ENCODE measurements at places on chromosomes 2 and 18.

- no peak for DNase-seq
These were observed 287.2 kb upstream of the LINC00305 start for GRCh38 chr18:64436111-64436510.

DNA sequence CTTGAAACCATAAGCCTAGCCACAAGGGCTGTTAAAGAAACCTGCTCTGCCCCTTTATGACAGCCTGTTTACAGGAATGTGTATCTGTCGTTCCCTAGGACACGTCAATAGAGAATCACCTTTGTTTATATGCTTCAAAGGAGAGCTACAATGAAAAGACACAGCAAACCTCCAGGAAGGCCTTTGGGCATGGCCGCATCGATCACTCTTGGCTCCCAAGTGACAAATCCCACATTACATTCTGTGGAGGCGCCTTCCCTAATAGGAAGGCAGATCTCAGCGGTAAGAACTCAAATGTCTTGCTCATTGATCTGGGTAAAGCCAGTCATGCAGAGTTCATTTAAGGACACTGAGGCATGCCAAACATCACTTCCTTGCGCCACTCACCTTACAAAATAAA lies 26.5 kb downstream of the KIAA2012 start:
- DNase-seq = no peak

GRCh38 chr2:172409042-172409441 lies 18.3 kb upstream of the ITGA6 start:
- DNase-seq = no peak

GRCh38 chr2:56531668-56532420 lies 348.1 kb downstream of the CCDC85A start:
- DNase-seq = no peak

GRCh38 chr2:146850746-146851145 lies 994.1 kb upstream of the ACVR2A start:
- DNase-seq = no peak

- DNase-seq = no peak
These were observed 741.1 kb upstream of the ID2 start for GRCh38 chr2:7940723-7941122.

DNA sequence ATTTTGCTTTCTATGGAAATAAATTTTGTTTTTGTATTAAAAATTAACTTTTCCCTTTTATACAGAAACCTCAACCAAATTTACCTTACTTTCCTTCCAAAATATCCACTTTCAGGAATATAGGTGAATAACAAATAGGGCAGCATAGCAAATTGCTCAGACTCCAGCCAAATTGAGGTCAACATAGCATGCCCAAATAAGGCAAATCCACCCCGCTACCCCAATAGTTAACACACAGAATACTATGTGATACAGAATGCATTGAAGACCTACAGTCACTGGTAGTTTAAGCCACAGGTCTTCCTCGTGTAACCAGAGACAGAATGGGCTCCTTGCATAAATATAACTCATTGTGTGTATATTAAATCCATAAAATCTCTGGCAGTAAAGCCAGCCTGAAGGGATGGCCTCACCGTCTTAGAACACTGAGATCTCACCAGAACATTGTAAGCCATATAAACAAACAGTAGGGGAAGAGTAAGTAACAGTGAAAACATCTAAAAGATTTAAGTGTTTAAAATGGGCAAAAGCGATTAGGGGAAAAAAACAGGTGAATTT lies 72.2 kb downstream of the PMAIP1 start:
- DNase-seq = no peak

DNA sequence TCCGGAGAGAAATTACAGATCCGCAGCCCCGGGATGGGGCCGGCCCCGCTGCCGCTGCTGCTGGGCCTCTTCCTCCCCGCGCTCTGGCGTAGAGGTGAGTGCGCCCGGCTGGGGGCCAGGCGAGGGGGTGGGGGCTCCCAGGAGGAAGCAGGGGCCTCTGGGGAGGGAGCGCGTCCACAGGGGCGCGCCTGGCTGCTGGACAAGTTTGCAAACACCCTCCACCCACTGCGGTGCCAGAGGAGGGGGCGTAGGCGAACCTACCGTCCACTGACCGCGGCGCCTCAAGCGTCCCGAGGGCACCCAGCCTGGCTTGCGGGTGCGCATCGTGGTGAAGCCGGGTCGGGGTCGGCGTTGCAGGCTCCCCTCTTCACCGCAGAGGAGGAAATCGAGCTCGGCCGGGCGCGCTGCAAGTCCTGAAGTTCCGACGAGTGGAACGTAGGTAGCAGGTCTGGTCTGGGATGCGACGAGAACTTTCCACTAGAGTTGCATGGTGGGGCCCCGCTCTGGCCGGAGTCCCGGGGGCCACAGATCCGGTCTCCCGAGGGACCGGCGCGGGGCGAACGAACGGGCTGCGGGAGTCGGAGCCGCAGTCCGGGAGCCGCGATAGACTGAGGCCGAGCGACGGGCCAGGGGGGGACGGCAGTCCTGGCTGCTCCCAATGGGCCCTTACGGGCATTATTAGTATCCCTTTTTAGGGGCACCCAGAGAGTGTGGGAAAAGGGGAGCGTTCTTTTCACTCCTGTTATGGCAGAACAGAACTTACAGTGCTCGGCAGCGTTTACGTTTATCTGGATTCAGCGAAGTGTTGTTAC lies 502 bp downstream of the MERTK start:
- DNase-seq = peak; percentile 19

GRCh38 chr2:54641988-54642387 lies 81.5 kb upstream of the EML6 start:
- no peak for DNase-seq

GRCh38 chr18:41071826-41072225 lies 883.2 kb upstream of the PIK3C3 start:
- no peak for DNase-seq

DNA sequence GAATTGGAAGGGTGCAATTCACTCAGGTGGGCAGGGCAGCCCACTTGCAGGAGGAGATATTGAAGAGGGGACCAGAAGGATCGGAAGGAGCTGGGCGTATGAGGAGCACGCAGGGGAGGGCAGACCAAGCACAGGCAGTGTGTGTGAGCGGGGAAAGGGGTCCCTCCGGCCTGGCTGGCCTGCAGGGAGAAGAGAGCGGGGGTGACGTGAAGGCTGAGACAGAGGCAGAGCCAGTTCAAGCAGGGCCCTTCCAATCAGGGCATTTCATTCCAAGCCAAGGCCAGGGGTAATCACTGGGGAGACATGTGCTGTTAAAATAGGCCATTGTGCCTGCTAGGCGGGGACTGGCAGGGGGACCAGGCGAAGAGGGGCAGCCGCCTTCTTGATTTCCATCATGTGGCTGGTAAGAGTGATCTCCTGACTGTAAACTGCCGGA lies 62.2 kb downstream of the ACKR3 start:
- no peak for DNase-seq

GRCh38 chr2:131542438-131543384 lies 15.0 kb downstream of the CCDC74A start:
- DNase-seq = no peak

DNA sequence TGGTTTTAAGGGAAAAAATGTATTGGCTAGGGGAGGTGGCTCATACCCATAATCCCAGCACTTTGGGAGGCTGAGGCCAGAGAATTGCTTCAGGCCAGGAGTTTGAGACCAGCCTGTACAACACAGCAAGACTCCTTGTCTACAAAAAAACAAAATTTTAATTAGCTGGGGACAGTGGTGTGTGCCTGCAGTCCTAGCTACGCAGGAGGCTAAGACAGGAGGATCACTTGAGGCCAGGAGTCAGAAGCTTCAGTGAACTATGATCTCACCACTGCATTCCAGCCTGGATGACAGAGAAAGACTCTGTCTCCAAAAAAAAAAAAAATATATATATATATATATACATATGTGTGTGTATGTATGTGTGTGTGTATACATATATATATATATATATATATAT lies 18.5 kb downstream of the CCDC88A start:
- no peak for DNase-seq

GRCh38 chr2:3587432-3587831 lies 7.5 kb upstream of the COLEC11 start:
- DNase-seq = no peak

GRCh38 chr18:70246061-70246466 lies 40.6 kb upstream of the RTTN start:
- DNase-seq = no peak

- DNase-seq = no peak
These were observed 350.2 kb upstream of the SALL3 start for GRCh38 chr18:78629426-78629825.

DNA sequence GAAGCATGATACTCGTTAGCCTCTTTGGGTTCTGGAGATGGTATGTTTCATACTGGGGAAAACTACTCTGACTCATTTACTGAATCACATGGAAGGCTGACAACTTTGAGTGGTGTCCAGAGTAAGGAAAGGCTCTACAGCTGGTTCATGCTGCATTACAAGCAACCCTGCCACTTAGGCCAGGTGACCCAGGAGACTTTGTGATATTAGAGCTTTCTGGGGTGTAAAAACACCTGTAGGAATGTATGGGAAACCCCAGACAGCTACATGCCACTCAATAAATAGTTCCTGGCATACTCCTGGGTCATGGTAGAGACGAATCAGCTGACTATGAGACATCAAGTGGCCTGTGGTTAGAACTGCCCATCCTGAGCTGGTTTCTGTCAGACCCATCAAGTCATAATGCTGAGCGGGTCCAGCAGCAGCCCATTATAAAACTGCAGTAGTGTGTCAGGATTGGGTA lies 21.3 kb upstream of the TCF7L1 start:
- no peak for DNase-seq

DNA sequence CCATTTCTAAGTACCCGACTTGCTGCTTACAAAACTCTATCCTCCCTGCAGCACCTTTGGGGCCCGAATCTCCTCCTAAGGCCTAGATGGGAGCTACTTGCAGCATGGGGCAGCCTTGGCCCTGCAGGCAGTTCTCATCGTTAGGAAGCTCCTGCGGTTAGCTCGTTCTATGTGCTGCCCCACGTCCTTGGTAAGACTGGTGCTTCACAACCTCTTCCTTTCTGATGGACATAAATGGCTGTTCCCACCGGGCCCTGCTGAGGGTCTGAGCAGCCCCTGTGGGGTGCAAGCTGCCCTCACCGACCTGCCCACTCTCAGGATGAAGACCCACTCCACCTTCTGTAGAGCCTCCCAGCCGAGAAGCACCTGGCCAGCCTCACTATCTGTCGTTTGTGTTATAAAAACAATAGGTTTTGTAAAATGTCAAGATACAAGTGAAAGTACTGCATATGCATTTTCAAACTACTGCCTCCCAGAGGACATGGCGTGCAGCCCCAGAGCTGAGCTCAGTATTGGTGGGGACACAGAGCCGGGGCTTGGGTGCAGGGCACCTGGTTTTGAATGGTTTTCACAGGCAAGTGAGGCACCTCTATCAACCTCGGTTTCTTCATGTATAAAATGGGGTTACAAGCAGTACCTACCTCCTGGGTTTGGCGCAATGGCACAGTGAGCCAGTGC lies 19.4 kb downstream of the OTOF start:
- DNase-seq = no peak

DNA sequence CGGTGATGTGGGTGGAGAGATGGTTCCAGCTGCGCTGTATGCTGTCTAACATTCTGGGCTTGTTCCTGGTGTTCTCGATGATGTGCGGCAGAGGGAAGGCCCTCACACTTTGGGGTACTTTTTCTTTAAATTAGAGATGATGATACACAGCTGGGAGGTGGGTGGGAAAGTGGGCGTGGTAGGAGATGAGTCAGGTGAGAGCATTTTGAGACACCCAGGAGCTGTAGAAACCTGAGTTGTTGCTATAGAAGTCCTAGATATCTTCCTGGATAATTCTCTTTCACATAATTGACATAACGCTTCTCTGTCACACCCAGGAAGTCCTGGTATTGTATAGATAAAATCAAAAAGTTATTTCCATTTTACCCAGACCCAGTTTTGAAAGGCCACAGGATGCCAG lies 103.8 kb upstream of the ALKAL2 start:
- DNase-seq = no peak

GRCh38 chr2:8661736-8662135 lies 20.1 kb upstream of the ID2 start:
- DNase-seq = no peak

Data from activated naive CD8-positive, alpha-beta T cell treated with anti-CD3 and anti-CD28 coated beads, Interleukin-2, amount 50 U/mL, for 24 hours (primary cell).